ENCODE measurements at places on chromosomes 4 and X. TPM values are rescaled to one million over a fixed set of nuclear protein-coding genes. Genes with fewer than 3 reads are reported as not detected.

Gene TMPRSS11B
- total RNA-seq, result not detected

Gene TMEM271
- not detected for total RNA-seq

Gene PHEX
- 0.28 TPM for total RNA-seq

Gene CDS1
- total RNA-seq, result 0.54 TPM

Gene ZFP42
- total RNA-seq, result not detected

Gene NPNT
- 0.28 TPM for total RNA-seq

Gene CLCN4
- total RNA-seq, result 5.1 TPM

Gene DGKK
- total RNA-seq, result not detected

Gene USP26
- not detected for total RNA-seq

Gene MAGEA1
- total RNA-seq, result 0.12 TPM

Gene NUP62CL
- total RNA-seq, result 16.4 TPM

Gene PALLD
- 72.4 TPM for total RNA-seq

Gene LRRC66
- total RNA-seq, result 0.18 TPM

Gene CYTL1
- total RNA-seq, result not detected

Gene TBCK
- 2.4 TPM for total RNA-seq

Gene HAND2
- total RNA-seq, result 0.41 TPM

Gene ACE2
- not detected for total RNA-seq

Gene REELD1
- not detected for total RNA-seq

Gene CCNA2
- 42.7 TPM for total RNA-seq

Gene PAGE4
- total RNA-seq, result not detected

Gene FTHL17
- total RNA-seq, result not detected

Gene EDA2R
- total RNA-seq, result 10.3 TPM

Gene S100G
- not detected for total RNA-seq

Gene NWD2
- not detected for total RNA-seq

Gene CD99L2
- total RNA-seq, result 60.8 TPM
